ENCODE measurements at places on chromosomes 2 and 18.

GRCh38 chr18:35526495-35527059 lies 28.8 kb upstream of the INO80C start:
- DNase-seq, result no peak
- no peaks in the 10 kb centered on the region for H3K36me3 ChIP-seq
- no peak overlapping the region for H3K27ac ChIP-seq
- H3K4me3 ChIP-seq, result no peak overlapping the region

DNA sequence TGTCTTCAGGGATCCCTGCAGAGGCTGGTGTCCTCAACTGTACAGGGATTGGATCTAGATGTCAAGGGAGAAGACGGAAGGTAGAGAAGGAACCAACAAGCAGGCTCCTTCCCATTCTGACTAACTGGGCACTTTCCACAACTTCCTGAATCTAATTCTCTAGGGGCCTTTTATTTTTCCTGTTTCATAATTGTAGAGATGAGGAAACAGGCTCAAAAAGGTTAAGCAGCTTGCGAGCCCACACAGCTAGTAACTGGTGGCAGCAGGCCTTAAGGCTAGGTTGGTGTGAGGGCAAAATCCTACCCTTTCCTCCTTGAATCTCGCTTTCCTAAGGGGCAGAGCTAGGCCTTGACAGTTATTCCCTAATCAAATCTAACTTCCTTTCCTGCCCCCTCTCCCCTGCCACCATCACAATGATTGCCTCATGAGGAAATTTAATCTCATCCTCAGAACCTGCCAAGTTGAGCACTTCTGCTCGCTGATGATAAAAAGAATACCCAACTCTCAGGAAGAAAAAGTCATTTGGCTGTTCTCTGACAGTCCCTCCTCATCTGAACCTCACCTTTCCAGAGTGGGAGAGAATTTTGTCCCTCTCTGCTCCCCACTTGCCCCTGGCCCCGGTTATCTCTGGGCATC lies 35.7 kb upstream of the POLE4 start:
- peaks cover 16% of the 10 kb centered on the region for H3K27me3 ChIP-seq
- DNase-seq, result no peak
- H3K4me1 ChIP-seq, result peaks cover 4% of the 10 kb centered on the region
- H3K27ac ChIP-seq, result no peak overlapping the region
- H3K36me3 ChIP-seq, result no peaks in the 10 kb centered on the region
- no peak overlapping the region for H3K4me3 ChIP-seq

DNA sequence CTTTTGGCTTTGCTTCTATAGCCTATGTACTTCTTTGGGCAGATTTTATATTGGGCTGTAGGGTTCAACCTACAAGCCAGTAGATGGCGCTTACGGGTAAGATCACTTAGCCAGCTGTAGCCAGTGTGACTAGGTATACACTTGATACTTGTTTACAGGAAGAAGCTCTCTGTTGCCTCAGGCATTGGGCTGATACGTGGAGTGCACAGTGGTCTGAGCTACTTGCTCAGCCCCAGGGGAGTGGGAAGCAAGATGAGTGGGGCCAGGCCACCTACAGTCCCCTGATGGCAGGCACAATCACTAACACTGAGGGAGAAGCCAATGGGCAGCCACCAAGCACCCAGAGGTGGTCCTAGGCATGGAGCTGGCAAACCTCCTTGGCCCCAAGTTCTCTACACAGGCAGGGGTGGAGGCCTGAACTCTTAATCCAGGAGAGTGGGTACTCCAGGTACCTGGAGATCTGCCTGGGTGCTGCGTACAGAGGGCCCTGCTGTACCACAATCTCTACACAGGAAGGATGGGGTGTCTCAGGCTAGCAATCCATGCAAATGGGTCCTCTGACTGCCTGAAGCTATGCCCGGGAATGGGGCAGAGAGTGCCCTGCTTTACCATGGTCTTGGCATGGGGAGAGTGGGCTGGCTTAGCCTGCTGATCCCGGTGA lies 122.2 kb downstream of the NCOA1 start:
- H3K4me1 ChIP-seq, result peaks cover 7% of the 10 kb centered on the region
- peak overlapping the region; percentile 81 for H3K27ac ChIP-seq
- no peaks in the 10 kb centered on the region for H3K27me3 ChIP-seq
- no peak overlapping the region for H3K4me3 ChIP-seq
- H3K36me3 ChIP-seq, result no peaks in the 10 kb centered on the region
- DNase-seq, result peak; percentile 32

- no peak overlapping the region for H3K27ac ChIP-seq
- no peak overlapping the region for H3K4me3 ChIP-seq
- H3K4me1 ChIP-seq, result no peaks in the 10 kb centered on the region
Measured at GRCh38 chr18:46676182-46676835, 19.3 kb upstream of the LOXHD1 start.

GRCh38 chr2:120456867-120457266 lies 110.9 kb downstream of the INHBB start:
- H3K27me3 ChIP-seq, result peaks cover 15% of the 10 kb centered on the region
- H3K36me3 ChIP-seq, result no peaks in the 10 kb centered on the region
- no peak for DNase-seq
- H3K4me1 ChIP-seq, result no peaks in the 10 kb centered on the region
- no peak overlapping the region for H3K4me3 ChIP-seq
